Stimulated activated naive B cell treated with anti-CD40 and anti-IgM and Interleukin-4, amounts not matched to agents 10 μg/mL and 1 μg/mL and 100 μg/mL, for 72 hours (primary cell): ENCODE measurements at places on chromosomes 16 and 17.
A peak's percentile ranks its signal among the peaks of the same experiment; 100 is the strongest.

DNA sequence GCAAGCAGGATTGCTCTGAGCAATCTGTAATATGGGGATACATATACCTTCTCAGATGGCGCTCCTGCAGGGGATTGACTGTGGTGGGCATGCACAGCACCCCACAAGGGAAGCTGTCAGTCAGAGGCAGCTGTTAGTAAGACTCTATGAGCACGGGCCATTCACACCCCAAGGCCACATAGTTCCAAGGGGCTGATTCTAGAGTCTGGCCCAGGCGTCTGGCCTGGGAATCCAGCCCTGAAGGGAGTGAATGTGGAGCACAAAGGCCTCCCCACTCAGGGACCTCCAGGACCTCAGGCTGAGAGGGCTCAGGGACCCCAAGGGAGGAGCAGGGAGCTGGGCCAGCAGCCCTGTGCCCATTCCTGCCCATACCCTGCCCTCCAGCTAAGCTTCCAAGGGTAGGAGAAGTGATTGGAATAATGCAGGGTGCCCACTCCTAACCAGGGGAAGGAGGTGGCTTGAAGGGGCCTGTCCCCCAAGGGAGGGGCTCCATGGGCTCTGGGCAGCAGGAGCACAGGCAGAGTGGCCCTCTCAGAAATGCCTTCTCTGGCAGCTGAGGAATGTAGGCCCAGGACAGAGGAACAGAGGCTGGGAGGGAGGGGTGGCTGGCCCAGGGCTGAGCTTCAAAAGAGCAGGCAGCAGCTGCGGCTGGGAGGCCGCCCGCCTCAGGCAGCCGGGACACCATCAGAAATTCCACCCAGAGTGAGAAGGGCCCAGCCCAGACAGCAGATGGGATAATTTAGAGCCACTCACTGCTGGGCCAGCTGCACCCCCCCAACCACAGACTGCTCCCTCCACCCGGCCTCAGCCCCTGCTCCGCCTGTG, 48.9 kb upstream of the MRPS23 start:
- DNase-seq: no peak

DNA sequence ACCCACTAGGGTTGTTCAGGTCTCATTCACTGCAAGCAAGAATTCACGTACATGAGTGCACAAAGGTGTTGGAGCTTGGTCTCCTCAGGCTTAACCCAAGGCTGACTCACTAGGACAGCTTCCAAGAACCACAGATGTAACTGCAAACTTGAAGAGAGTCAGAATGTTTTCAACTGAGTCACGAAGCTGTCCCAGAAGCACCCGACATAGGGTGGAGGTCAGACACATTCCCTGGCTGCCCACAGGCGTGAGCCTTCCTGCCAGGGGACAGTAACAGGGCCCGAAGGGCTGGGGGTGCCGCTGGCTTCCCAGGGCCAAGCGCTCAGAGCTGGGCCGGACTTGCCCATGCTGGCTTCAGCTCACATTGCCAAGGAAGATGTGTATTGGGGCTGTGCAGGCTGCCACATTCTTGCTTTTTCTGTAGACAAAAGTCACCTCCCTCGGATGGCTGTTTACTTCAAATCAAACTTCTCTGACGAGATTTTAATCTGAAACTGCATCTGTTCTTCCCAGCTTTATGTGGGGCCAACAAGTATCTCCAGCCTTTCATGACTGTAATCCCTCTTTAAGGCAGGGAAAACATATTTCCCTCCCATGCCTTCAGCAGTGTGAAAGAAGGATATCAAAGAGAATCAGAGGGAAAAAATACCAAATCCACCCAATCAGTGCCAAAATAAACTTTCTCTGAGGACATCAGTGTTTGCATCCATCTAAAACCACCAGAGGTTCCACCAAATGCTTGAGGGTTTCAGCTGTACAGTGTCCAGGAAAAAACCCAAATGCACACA, 14.3 kb downstream of the CMTM3 start:
- no peak for DNase-seq

GRCh38 chr17:76157759-76158158, 16.7 kb upstream of the FOXJ1 start:
- DNase-seq: no peak

- DNase-seq: no peak
Observed at GRCh38 chr17:44934745-44935105, 12.8 kb downstream of the KIF18B start.

- no peak for DNase-seq
Observed at GRCh38 chr17:19265755-19266154, 28.6 kb downstream of the EPN2 start.

DNA sequence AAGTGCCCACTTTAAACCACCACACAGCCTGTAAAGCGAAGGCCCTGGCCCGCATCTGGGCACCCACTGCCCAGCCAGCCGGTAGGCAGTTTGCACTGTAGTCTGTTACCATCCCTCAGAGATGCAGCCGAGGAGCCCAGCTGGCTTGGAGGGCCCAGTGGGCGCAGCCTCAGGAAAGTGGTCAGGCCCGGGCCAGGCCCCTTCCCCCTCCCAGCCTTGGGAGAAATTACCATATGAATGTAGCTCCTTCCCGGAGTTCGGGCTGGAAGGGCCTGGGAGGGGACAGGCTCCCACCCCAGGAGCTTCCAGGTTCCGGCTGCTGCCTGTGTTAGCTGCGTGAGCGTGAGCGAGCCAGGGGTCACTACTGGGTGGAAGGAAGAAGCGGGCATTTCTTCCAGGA, 325.4 kb downstream of the SEC14L1 start:
- DNase-seq: no peak

- no peak for DNase-seq
Observed at GRCh38 chr17:41516830-41517283, 1.8 kb downstream of the KRT15 start.

GRCh38 chr16:4743226-4743878, 9.0 kb downstream of the DNAAF8 start:
- DNase-seq: no peak

GRCh38 chr17:41812381-41813151, at the start of gene FKBP10:
TSS of gene FKBP10 (plus strand) at chr17:41813004. CDS start at chr17:41813035, 31 bp downstream.
- peak; percentile 20 for DNase-seq

- DNase-seq: no peak
Observed at GRCh38 chr17:77476931-77477805, 336.4 kb downstream of the SEC14L1 start.

- DNase-seq: peak; percentile 68
Observed at GRCh38 chr17:42980766-42981397, 517 bp downstream of the RUNDC1 start.

DNA sequence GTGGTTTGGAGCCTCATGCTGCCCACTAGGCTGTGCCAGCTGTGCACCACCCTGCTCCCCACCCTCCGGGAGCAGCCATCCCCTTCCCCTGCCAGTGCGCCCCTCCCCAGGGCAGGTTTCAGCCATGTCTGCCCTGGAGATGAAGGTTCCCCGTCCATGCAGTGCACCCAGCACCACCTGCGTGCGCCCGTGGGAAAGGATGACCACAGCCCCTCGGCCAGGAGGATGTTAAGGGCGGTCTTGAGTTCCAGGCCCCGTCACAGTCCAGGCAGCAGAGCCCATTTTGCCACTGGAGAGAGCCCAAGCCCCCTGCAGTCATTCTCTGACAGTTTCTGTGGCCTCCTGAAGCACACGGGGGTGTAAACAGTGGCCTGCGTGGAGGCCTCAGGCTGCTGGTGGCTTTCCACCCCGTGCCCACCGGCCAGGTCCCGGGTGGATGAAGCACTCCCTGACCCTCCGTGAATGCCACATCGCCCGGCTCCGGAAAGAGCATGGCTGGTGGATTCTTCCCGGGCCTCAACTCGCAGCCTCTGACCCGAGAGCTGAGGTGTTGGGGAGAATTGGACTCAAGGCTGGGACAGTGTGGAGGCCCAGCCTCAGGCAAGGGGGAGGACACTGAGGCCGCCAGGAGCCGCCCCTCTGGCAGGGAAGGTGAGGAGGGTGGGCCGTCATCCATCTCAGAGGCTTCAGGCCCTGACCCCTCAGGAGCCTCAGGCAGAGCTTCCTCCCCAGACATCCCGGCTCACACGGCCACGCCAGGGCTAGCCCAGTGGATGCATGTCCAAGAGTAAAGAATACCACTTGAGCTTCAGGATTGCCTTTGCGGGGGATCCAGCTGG, 69.7 kb upstream of the CHMP6 start:
- DNase-seq: no peak
